Spinal cord (tissue), 10 donors: ENCODE measurements at places on chromosomes 2 and 18. TPM values are rescaled to one million over a fixed set of nuclear protein-coding genes. Genes with fewer than 3 reads are reported as not detected.

DNA sequence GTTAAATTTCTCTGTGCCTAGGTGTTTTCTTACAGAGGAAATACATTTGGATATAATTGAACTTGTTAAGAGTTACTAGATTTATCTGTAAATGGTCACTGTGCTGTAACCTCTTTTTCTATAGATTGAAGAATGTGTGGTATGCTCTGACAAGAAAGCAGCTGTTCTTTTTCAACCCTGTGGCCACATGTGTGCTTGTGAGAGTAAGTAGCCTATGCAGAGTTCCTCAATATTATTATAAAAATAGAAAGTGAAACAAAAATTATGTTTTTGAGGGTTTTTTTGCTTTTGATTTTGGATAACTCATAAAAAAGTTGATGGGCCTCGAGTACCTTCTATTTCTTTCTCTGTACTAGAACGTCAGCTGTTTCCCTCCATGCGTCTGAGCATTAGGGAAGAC, 112.4 kb downstream of the MIB1 start:
- DNase-seq: no peak

GRCh38 chr2:234261736-234262135, 211.2 kb downstream of the SPP2 start:
- no peak for DNase-seq

GRCh38 chr18:76985951-76986236, 146.7 kb downstream of the MBP start:
- DNase-seq: no peak

- DNase-seq: no peak
Observed at GRCh38 chr2:223357076-223357475, 245.1 kb downstream of the SCG2 start.

- no peak for DNase-seq
Observed at GRCh38 chr18:77084688-77085035, 47.9 kb downstream of the MBP start.

GRCh38 chr2:134275058-134275862, 21.4 kb downstream of the MGAT5 start:
- no peak for DNase-seq

DNA sequence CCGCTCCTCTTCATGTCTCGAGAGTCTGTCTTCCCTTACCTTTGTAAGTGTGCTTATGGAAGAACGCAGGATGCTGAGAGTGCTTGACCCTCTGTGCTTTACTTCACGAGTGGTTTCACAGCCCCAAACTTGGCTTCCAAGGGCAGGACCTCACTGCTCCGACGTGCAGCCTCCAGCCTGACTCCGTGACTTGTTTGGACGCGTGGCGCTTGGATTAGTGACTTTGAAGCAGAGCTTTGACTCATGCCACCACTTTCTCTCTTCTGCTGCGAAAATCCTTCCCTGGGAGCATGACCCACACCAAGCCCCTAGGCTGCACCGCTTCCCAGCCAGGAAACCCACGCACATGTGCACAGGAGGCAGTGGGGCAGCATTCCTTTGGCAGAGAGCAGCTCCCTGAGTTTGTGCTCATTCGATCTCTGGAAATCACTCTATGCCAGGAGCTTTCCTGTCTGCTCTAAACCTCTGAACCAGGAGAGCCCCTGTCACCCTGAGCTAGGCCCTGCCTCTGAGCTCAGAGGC, 207.8 kb upstream of the HS6ST1 start:
- no peak for DNase-seq

- DNase-seq: no peak
Observed at GRCh38 chr2:234491281-234491680, 5.6 kb downstream of the ARL4C start.

DNA sequence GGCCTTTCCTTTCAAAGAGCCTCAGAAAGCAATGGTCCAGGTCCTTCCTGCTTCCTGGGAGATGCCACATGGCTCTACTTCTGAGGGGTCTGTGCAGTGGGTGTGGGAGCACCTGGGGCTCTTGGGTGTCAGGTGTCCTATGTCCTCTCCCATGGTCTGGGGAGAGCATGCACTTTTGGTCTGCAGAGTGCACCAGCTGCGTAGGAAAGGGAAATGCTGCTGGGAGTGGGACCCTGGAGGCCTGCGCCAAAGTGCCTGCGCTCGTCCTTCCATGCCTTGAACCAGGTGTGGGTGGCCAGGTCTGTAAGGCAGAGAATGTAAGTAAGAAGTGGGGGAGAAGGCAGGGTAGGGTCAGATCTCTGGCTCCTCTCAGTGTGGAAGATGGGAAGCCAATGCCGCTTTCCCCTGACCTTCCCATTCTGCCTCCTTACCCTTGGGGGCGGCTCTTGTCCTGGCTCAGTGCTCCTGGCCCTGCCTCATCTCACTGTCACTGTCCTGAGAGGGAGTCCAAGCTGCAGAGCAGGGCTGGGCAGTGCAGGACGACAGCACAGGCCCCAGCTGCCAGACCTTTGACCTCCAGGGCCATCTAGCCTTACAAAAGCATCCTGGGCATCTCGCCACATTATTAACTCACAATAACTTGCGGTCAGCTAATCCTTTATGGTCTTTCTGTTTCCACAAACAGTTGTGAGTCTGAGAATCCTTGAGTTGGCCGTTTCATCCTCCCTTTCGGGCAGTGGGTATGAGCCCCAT, 6.6 kb upstream of the PROM2 start:
- DNase-seq: no peak

DNA sequence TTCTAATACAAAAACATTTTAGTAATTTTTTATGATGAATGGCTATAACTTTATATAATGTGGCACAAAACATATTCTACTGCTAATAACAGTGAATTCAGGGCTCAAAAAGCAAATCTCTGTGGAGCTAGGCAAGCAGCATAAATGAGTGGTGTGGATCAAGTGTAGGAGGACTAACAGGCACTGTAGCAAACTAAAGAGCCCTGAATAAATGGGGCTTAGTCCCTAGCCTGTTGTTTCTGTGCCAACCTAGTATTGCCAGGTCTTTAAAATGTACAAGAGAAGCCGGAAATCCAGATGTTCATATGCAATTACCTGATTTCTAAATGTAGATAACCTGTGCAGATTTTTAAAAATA, 18.5 kb downstream of the REL start:
- no peak for DNase-seq

GRCh38 chr2:213121690-213122089, 29.7 kb downstream of the IKZF2 start:
- no peak for DNase-seq

MYCN gene
- polyA plus RNA-seq: 25.8 TPM

AOX1 gene
- polyA plus RNA-seq: 1.2 TPM

CENPA gene
- 7.4 TPM for polyA plus RNA-seq

CDH20 gene
- 42.9 TPM for polyA plus RNA-seq
